Omental fat pad (tissue), 4 donors: ENCODE measurements at places on chromosomes 4 and X.

DNA sequence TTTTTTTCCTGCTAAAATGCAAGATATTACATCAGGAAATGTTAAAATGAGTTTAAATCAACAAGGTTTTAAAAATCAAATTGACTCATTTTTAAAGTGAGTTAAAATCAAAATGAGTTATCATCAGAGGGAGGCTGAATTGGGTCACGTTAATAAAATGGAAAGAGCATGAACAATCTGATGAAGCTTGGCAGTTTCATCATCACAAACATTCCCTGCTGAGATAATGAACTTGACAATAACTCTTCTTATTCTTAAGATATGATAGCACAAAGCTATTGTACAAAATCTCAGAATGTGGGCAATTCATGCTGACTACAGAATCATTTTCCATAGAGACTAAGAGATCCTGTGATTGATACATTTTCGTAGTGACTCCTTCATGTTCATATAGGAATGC, 1086.7 kb downstream of the STIM2 start:
- no peak for DNase-seq

DNA sequence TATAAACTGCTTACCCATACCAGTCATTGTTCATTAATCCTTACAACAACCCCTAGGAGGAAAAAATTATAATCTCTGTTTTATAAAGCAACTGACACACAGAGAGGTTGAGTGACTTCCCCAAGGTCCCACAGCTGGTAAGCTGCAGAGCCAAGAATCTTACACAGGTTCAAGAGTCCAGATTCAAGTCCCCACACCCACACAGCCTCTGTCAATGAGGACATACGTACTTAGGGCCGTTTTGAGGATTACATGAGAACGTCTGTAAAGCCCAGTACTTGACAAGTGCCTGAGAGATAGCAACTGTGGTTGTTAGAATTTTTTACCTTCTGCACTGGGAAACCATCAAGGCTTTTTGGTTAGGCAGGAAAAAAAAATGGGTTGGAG, 556 bp upstream of the SLC25A43 start:
- no peak for DNase-seq

DNA sequence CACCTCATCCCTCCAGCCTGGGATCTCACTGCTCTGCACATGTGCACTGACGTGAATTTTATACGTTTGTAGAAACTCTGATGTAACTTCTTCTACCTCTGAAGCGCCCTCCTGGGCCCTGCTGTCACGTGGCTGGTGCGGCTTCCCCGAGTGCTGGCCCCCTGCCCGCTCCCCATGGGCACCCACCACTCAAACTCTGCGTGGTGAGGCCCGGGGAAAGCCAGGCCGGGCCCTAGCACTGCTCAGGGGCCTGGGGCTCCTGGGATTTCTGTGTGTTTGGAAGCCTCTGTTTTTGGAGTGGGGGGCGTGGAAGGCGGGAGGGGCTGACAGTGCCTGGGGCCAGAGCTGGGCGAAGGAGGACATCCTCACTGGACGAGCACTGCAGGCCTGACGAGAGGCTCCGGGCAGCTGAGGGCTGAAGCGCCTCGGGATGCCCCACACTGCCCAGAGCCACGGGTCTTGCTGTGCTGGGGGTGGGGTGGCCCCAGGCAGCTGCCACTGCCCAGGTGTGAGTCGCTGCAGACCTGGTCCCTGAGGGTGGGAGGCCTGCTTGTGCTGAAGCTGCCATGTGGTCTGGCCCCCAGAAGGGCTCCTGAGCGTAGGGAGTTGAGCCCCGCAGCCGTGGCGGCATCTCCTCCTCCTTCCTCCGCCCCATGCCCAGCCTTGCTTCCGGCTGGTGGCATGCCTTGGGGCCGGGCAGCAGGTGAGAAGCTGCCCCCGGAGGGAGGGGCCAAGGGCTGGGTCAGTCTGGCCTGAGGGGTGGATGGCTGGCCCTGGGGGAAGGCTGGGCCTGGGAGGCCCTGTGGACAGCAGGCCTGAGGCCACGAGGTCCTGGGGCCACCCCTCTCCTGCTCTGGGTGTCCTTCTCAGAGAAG, 7.7 kb downstream of the NAT8L start:
- DNase-seq = no peak

DNA sequence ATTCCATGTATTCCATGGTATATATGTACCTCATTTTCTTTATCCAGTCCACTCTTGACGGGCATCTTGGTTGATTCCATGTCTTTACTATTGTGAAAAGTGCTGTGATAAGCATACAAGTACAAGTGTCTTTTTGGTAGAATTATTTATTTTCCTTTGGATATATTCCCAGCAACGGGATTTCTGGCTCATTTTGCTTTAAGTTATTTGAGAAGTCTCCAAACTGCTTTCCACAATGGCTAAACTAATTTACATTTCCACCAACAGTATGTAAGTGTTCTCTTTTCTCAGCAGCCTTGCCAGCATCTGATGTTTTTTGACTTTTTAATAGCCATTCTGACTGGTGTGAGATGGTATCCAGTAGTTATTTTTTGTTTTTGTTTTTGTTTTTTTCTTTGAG, 17.6 kb upstream of the FAT4 start:
- no peak for DNase-seq

DNA sequence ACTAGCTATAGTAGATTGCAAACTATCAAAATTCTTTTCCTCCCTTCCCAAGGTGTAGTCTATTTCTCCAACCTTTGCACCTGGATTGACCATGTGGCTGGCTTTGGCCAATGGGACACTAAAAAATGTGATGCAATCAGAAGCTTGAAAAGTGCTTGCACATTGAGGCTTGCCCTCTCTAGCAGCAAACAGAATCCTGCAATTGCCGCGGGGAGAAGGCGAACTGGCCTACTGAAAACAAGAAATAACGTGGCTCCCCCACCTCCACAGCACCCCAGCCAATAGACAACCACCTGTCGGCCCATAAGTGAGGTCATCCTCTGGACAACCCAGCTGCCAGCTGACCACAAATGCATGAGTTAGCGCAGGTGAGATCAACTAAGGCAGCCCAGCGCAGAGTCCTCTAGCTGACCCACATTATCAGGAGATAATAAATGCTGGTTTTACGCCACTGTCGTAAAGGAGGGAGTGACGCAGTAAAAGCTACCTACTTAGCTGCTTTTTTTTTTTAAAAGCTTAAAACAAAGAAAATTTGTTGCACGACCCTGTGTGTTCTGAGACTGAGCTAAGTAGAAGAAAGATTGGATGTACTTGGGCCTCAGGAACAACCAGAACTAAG, 95.2 kb downstream of the GK start:
- DNase-seq = no peak

DNA sequence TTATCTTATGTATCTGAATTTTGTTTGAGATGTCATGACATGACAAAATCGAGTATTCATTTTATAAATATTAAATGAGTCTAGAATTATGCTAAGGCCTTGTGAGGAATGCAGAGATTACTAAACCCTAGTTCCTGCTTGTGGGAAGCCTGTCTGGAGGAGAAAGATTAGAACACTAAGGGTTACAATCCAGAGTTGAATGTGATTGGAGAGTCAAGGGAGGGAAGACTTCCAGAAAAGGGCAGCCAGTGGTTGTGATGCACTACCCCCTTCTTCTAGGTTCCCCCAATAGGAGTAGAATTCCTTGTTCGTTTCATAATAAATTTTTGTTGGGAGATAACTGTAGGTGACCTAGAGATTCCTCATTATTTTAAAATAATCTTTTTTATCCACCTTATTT, 141.1 kb downstream of the AFF1 start:
- no peak for DNase-seq

- DNase-seq = no peak
These were observed 242.1 kb downstream of the ADAMTS3 start for GRCh38 chr4:72326692-72327632.

DNA sequence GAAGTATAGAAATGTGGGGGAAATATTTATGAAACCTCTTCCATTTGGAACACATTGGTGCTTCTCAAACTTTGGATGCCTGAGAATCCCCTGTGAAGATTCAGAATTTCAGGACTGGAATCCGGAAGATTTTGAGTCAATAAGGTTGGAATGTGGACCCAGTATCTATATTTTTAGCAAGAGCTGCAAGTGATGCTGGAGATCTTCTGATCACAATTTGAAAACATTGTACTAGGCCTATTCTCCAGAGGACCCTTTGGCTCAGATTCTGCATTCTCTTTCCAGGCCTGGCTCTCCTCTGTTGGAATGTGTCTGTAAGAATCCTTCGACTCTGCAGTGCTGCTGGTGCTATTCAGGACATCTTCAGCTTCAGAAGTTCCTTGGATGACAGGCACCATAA, 2.4 kb upstream of the PKD2 start:
- DNase-seq = no peak

DNA sequence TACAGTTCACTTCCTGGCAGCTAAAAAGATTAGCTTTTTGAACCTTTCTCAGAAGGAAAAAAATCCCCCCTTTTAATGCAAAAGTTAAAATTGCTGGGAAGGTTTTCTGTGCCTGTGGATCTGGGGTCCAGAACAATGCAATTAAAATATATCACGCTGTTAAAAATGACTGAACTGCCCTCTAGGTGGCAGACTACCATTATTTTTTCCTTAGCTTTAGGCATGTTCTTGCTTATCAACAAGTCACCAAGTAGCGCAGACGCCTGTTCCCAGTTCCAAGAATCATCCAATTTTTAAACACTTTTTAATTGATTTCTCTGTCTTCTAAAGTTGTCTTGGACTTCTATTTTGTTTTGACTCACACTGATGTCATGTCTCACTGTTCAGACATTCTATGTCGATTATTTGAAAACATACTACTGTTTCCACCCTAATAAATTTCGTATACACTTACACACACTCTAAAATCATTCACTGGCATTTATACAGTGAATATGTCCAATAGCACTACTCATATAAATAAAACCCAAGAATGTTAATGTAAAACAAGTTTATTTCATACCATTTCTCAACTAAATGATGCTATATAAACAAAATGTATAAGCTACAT, 661.6 kb downstream of the RAPGEF2 start:
- DNase-seq = no peak

DNA sequence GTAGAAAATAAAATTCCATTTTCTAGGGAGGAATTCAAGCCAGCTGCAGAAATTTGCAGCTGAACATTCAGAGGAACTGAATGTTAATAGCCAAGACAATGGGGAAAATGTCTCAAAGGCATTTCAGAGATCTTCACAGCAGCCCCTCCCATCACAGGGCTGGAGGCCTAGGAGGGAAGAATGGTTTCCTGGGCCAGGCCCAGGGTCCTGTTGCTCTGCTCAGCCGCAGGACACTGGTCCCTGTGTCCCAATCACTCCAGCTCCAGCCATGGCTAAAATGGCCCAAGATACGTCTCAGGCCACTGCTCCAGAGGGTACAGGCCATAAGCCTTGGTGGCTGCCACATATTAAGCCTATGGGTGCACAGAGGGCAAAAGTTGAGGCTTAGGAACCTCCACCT, 20.4 kb downstream of the FAM13A start:
- no peak for DNase-seq

DNA sequence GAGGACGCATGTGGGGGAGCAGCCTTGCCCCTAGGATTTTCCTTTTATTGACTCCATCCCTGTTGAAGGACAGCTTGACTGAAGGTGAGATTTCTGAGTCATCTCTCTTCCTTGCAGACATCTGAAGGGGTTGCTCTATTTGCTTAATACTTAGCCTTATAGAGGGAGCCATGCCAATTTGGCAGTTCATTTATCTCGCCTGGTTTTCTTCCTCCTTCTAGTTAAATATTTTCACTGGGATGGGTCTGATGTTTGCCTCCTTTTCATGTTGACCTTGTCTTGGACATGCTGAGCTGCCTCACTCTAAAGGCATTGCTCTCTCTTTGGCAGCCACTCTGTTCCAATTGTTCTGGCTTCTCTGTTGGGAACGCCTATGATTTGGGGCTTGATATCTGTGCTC, 151.0 kb upstream of the PSAPL1 start:
- no peak for DNase-seq

GRCh38 chr4:83626245-83626836, 90.4 kb downstream of the GPAT3 start:
- DNase-seq = no peak

DNA sequence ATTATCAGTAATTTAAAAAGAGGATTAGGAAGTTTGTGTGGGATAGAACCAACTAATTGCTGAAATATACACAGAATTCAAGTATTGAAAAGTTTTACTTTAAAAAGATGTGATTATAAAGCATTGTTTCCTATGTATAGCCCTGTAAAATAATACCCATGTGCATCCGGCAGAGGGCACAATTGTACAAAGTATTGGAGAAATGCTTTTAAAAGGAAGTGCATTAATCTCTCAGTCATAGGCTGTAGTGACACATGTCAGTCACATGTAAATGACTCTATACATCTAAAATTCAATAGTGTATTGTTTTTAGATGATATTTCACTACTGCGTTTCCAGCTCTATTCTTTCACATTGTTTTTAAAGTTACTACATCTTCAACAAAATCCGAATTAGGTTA, 9.7 kb upstream of the GEMIN8 start:
- no peak for DNase-seq

- no peak for DNase-seq
These were observed 50.0 kb downstream of the SLC7A11 start for GRCh38 chr4:138192113-138192512.

- DNase-seq = no peak
These were observed 81.1 kb upstream of the HELT start for GRCh38 chr4:184937030-184937710.

- no peak for DNase-seq
These were observed 44.0 kb upstream of the USP38 start for GRCh38 chr4:143140696-143141095.

GRCh38 chrX:16022580-16023200, 100.7 kb upstream of the GRPR start:
- DNase-seq = no peak

DNA sequence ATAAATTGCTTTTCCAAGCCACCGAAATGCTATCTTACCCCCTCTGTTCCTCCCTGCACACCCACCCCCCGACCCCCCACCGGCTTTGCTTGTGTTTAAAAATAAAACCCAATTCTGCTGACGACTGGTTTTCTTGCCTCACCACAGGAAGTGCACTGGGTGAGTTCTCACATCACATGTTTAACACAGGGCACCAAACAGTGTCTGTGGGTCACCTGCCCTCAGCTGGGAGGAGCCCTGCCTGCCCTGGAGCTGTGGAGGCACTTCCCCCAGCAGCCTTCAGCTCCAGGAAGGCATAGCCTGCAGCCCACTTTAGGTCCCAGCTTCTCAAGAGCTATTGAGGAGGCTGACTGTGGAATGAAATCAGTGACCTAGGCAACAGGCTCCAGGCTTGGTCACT, 8.8 kb downstream of the TMEM255A start:
- DNase-seq = no peak

- no peak for DNase-seq
These were observed 1037.4 kb upstream of the PABPC4L start for GRCh38 chr4:135238940-135239339.
